Left renal pelvis (tissue), 4 donors: ENCODE measurements at places on chromosomes 4 and X. TPM values are rescaled to one million over a fixed set of nuclear protein-coding genes. Genes with fewer than 3 reads are reported as not detected.

- no peak for DNase-seq
Measured at GRCh38 chrX:153061732-153062131, 5.5 kb downstream of the PNMA3 start.

DNA sequence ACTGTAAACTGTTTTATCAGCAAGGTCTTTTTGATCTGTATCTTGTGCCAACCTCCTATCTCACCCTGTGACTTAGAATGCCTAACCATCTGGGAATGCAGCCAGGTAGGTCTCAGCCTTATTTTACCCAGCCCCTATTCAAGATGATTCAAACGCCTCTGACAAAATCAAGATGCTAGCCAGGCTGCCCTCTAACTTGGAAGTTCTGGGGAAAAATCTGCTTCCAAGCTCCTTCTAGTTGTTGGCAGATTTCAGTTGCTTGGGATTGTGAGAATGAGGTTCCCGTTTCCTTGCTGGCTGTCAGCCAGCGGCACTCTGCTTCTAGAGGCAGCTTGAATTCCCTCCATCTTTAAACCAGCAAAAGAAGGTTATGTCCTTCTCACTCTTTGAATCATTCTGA lies 34.7 kb downstream of the LUZP4 start:
- no peak for DNase-seq

DNA sequence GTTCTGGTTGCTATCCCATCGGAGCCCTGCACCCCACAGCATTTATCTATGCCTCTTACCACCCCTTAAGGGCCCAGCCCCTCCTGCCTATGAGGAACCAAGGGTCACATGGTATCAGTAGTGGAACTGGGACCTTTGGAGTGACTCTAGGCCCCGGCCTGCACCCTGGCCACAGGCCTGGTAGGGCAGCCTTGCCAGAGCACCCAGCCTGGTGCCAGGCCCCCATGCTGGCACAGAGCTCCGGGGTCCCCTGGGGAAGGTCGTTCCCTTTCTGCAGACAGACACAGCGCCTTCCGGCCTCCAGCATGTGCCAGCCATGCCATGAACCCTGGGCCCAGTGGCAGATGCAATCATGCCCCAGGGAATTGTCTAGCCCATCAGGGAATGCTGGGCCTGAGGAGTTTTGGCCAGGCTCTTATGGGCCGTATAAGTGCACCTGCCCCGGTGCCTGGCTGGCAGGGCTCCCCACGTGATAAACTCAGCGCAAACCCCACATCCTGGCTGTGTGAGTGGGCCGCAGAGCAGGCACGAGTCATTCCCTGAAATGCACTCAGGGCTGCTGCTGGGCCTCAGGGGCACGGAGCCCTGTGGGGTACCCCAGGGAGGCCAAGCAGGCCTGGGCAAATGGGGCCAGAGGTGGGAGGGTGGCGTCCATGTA lies 19.8 kb upstream of the ADD1 start:
- no peak for DNase-seq

GRCh38 chr4:69066945-69067344 lies 29.3 kb upstream of the UGT2B7 start:
- DNase-seq = no peak

GRCh38 chr4:81745050-81745449 lies 273.3 kb upstream of the RASGEF1B start:
- no peak for DNase-seq

DNA sequence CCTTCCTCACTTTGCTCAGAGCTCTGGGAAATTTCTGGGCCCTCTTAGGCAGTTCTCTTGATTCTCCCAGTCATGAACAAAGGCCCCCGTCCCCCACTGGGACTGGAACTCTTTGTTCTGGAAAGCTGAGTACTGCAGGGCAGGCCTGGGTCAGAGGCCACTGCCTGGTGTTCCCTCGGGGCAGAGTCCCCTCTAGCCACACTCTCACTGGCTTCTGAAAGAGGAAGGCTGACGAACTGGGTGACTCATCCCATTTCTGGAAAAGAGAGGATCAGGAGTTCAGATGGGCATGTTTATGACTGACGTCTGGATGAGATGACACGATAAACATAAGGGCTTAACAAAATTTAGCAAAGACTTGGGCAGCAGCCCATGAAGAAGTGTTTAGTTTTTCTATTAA lies 47.7 kb downstream of the DDX3X start:
- DNase-seq = no peak

DNA sequence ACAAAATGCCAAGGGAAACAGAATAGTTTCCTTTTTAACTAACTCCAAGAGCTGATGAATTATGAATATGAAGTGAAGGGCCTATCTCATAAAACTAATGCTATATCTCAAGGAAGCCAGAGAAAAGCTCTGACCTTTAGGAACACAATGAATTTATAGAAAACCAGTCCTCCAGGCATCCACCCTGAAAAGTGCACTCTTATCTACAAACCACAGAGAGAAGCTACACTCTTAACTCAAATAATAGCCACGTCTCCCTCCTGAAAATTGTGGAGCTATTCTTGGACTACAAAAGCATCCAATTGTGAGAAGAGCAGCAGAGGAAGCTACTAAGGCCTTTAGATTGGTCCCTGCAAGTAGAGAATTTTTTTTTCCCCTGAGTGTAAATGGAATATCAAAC lies 253.9 kb downstream of the IL15 start:
- DNase-seq = no peak

Gene SLC26A1
- polyA plus RNA-seq = 2.0 TPM

DNA sequence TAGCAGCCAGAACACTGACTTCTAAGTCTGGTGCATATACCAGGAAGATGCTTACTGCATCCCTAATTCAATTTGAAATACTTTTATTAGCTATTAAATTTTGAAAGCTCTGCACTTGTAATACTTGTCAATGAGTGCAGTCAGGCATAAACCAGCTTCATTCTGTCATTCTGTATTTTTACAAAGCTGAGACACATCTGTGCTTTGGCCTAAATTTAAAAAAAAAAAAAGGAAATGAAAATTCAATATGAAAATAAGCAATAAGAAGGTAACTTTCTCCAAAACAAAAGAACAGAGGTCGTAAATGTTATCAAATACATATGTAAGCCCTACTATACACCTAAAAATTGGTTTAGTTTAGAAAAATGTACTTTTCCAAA lies 7.0 kb downstream of the SMIM14 start:
- no peak for DNase-seq
